CD4-positive, alpha-beta T cell (primary cell): ENCODE measurements at places on chromosomes 6 and 20.

DNA sequence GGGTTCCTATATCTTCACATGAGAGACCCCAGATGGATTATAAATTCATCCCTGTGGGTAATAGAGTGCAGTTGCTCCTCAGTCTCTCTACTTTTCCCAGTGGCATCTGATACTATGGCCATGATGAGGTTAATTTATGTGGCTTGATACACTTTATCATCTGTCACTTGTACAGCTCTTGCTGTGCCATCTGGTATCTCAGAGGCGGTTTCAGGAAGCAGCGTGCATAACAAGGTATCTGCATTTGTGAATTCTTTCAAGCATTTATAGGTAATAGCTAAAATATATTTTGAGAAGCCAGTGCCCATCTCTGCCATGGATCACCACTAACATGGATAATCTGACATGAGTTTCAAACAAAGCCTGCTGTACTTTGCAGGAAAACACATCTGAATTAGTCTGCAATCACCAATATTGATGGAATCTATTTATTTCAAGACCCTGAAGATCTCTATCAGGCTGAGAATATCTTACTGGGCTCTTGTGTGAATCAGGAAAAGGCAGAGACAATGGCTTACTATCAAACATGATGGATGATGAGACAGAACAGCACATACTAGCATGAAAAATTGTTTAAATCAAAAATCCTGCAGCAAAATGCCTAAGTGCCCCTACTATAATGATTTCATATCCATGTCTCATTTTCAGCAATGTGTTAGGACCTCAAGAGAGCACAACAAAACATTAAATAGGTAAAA lies 548.7 kb upstream of the MAP3K7 start:
- H3K27ac ChIP-seq, result no peak overlapping the region
- no peaks in the 10 kb centered on the region for H3K36me3 ChIP-seq
- H3K4me3 ChIP-seq, result no peak overlapping the region
- no peaks in the 10 kb centered on the region for H3K4me1 ChIP-seq
- DNase-seq, result no peak

- peak; percentile 27 for DNase-seq
- H3K4me1 ChIP-seq, result peaks cover 27% of the 10 kb centered on the region
- no peaks in the 10 kb centered on the region for H3K27me3 ChIP-seq
- H3K36me3 ChIP-seq, result peaks cover 25% of the 10 kb centered on the region
- peak overlapping the region; percentile 75 for H3K27ac ChIP-seq
- peak overlapping the region; percentile 91 for H3K4me3 ChIP-seq
Observed at GRCh38 chr6:138403324-138403800, 661 bp upstream of the HEBP2 start.

GRCh38 chr6:21947731-21948386 lies 349.0 kb downstream of the PRL start:
- DNase-seq, result no peak
- H3K4me3 ChIP-seq, result no peak overlapping the region
- H3K4me1 ChIP-seq, result no peaks in the 10 kb centered on the region
- H3K27me3 ChIP-seq, result no peaks in the 10 kb centered on the region

GRCh38 chr20:47515843-47516242 lies 14.2 kb downstream of the NCOA3 start:
- peaks cover 12% of the 10 kb centered on the region for H3K4me1 ChIP-seq
- peaks cover 9% of the 10 kb centered on the region for H3K36me3 ChIP-seq
- H3K27me3 ChIP-seq, result no peaks in the 10 kb centered on the region
- H3K27ac ChIP-seq, result no peak overlapping the region
- no peak overlapping the region for H3K4me3 ChIP-seq
- DNase-seq, result no peak

GRCh38 chr6:161745594-161746141 lies 471.8 kb upstream of the AGPAT4 start:
- no peaks in the 10 kb centered on the region for H3K36me3 ChIP-seq
- no peak overlapping the region for H3K4me3 ChIP-seq
- H3K27ac ChIP-seq, result no peak overlapping the region

DNA sequence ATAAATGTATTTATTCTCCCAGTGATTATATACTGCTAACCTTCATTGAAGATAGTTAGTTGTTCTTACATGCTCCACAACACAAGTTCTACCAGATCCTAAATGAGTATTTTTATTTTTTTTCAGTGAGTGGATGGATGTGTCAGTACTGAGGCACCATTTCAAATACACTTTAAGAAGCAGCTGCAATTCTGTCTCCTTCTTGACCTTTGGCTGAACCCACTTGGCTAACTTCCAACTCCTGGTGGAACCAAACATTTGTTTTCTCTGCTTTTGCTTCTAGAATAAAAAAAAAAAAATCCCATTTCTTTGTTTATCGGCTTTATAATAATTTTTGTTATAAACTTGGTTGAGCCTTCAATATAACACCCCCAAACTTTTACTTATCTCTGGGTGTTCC lies 458.3 kb upstream of the MAP3K7 start:
- H3K4me1 ChIP-seq, result no peaks in the 10 kb centered on the region
- H3K27me3 ChIP-seq, result no peaks in the 10 kb centered on the region
- H3K4me3 ChIP-seq, result no peak overlapping the region
- H3K27ac ChIP-seq, result no peak overlapping the region

DNA sequence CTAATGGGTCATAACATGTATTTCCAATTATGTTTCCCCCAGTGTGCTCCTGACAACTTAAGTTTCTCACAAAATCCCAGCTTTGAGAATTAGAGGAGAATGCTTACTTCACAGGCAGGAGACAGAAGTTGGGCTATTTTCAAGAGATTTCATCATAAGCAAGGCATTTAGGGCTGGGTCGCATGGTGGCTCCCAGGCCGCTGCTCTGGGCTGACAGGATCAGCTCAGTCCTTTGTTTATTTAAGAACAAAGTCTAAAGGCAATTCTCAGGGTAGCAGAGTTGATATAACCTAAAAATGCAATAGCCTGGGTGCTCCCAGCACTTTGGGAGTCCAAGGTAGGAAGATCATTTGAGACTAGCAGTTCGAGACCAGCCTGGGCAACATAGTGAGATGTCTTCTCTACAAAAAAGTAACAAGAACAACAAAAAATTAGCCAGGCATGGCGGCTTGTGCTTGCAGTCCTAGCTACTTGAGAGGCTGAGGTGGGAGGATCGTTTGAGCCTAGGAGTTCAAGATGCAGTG lies 10.9 kb downstream of the FOXQ1 start:
- no peak for DNase-seq
- no peaks in the 10 kb centered on the region for H3K36me3 ChIP-seq
- H3K4me3 ChIP-seq, result no peak overlapping the region
- no peaks in the 10 kb centered on the region for H3K4me1 ChIP-seq
- peaks cover 17% of the 10 kb centered on the region for H3K27me3 ChIP-seq
- no peak overlapping the region for H3K27ac ChIP-seq

GRCh38 chr6:101851911-101852310 lies 458.4 kb downstream of the GRIK2 start:
- H3K4me3 ChIP-seq, result no peak overlapping the region
- H3K36me3 ChIP-seq, result no peaks in the 10 kb centered on the region
- H3K27me3 ChIP-seq, result no peaks in the 10 kb centered on the region
- H3K27ac ChIP-seq, result no peak overlapping the region
- H3K4me1 ChIP-seq, result no peaks in the 10 kb centered on the region

DNA sequence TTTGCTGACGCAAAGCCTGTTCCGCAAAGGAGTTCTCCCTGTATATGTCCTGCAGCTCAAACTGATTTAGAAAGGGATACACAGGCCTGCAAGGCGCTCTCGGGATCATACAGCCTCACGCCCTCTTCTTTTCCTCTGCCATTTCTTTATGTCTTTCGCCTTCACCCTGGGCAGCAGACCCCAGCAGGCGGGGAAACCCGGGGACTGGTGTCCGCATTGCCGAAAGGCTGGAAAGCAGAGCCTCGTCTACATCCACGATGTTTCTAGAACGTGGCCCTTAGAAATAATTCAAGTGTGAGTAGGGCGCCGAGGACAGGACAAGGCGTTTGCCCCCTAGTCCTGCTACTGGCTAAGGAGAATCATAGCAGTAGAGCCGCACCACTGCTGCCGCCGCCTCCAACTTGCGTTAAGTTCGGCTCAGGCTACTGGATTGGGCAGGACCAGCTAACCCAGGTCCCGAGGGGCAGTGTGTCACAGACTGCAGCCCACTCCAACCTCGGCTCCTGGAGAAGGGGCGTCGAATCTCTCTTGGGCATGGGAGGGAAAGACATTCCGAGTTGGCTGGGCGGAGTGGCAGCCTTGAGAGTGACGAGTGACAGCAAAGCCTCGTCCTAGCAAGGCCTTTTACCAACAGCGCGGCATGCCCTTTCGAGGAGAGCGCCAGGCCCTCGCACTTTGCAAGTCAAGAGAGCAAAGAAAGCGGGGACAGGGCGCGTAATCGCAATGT lies 2.6 kb upstream of the TBX18 start:
- no peak for DNase-seq
- no peak overlapping the region for H3K27ac ChIP-seq
- peaks cover 5% of the 10 kb centered on the region for H3K4me1 ChIP-seq
- H3K27me3 ChIP-seq, result peaks cover 63% of the 10 kb centered on the region
- no peaks in the 10 kb centered on the region for H3K36me3 ChIP-seq

- no peaks in the 10 kb centered on the region for H3K4me1 ChIP-seq
- peaks cover 9% of the 10 kb centered on the region for H3K27me3 ChIP-seq
- H3K36me3 ChIP-seq, result no peaks in the 10 kb centered on the region
- no peak overlapping the region for H3K4me3 ChIP-seq
- no peak for DNase-seq
Observed at GRCh38 chr6:1044040-1044836, 267.7 kb upstream of the FOXQ1 start.

DNA sequence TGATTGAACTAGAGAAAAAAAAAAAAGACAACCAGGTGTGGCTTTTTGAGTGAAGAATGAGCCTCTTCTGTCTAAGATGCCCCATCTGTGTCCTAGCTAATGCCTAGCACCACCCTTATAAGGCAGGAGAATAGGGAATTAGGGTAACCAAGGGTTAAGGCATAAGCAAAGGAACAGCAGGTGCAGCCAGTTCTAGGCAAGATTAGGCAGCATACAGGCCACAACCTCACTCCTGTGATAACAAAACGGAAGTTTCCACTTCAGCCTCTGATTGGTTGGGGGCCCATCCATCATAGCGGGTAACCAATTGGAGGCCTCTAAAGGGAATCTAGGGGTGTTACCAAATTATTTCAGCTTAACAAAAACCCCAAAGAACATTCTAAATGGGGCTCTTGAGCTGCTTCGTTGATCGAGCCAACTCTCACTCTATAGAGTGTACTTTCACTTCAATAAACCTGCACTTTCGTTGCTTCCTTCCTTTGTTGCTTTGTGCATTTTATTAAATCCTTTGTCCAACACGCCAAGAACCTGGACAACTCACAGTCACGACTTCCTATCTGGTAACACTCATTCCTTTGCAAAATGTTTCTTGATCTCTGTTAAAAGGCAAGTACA lies 61.9 kb upstream of the TAGAP start:
- H3K27ac ChIP-seq, result peak overlapping the region; percentile 80
- H3K27me3 ChIP-seq, result no peaks in the 10 kb centered on the region
- H3K36me3 ChIP-seq, result no peaks in the 10 kb centered on the region
- DNase-seq, result peak; percentile 88
- H3K4me3 ChIP-seq, result peak overlapping the region; percentile 44

DNA sequence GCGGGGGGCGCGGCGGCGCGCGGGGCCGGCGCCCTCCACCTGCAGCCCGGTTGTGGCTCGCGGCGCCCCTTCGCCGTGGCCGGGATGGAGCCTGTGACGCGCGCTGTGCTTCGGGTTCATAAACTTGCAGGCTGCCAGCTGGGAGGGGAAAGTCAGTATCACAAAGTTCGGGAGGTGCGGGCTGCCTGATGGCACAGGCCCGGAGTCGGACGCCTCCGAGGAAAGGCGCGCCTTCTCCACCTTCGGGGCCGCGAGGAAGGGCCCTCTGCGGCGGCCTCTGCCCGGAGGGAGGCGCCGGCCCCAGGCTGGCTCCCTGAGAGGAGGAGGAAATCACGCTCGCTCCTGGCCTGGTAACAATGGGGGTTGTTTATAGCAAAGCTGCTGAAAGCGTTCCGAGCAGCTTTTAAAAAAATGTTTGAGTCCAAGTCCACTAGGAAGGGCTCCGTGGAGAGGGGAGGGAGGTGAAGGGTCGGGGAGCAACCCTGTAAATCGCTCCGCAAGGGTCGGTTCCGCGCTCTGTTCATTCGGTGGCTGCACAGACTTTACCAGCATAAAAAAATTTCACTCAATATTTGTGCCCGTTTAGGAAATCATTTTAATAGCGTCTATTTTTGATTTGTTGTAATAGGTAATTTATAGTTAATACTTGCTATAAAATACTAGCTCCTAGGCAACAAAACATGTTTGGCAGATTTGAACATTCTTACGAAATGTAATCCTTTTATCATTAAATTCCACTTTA lies 1.0 kb downstream of the AFDN start:
- no peak overlapping the region for H3K27ac ChIP-seq
- H3K36me3 ChIP-seq, result no peaks in the 10 kb centered on the region
- no peak for DNase-seq
- H3K4me3 ChIP-seq, result peak overlapping the region; percentile 47

DNA sequence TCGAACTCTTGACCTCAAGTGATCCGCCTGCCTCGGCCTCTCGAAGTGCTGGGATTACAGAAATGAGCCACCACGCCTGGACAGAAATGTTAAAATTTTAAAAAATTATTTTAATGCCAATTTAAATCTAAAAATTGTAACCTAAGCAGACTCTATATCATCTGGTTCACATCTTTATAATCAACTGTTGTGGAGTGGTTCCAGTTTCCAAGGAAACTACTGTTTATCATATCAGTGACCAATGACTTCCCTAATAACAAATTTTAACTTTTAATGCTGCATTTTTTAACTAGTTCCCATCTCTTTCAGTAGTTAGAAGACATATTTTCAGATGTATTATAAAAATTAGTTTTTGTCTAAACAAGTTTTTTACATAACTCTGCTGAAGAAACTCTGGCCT lies 5.2 kb upstream of the BTN3A2 start:
- H3K27ac ChIP-seq, result no peak overlapping the region
- H3K4me3 ChIP-seq, result no peak overlapping the region
- DNase-seq, result no peak
- H3K27me3 ChIP-seq, result no peaks in the 10 kb centered on the region

DNA sequence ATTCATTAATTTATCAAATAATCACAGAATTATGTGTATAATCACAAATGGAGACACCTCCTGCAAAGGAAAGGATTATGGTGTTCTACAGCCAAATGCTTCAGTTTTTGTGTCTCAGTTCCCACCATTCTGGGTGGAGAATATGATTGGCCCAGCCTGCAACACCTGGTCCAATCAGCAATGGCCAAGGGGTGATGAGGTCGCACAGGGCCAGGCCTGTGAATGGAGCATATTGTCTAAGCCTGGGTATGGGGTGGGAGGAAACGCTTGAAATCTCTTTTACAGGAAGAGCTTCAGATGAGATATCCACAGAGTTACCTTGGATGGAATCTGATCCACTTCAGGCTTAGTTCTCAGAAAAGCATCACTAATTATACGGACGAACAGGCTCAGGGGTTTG lies 271.6 kb downstream of the DHX35 start:
- no peak overlapping the region for H3K4me3 ChIP-seq
- H3K4me1 ChIP-seq, result no peaks in the 10 kb centered on the region
- H3K27me3 ChIP-seq, result no peaks in the 10 kb centered on the region
- H3K36me3 ChIP-seq, result no peaks in the 10 kb centered on the region
